ENCODE measurements at places on chromosomes 2 and 18.
A peak's percentile ranks its signal among the peaks of the same experiment; 100 is the strongest.

DNA sequence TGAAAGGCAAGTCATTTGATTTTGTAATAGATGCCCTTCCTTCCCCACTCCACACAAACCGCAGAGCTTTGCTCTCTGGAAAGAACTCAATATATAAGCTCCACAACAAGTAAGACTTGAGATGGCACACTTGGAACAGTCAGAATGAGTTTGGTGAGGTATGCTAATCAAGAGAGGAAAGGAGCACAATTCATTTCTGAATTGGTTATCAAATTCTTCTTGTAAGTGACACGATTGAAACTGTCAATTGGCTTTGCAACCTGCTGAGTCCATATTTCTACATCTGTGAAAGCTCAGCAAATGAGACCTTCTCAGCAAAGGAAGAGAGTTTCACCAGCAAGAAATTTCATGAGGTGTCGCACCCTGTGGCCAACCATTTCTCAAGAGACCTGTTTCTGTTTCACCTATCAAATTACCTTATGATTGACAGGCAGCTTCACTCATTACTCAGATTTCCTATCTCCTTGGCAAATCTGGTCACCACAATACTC, 19.1 kb downstream of the CTLA4 start:
- no peak for DNase-seq

DNA sequence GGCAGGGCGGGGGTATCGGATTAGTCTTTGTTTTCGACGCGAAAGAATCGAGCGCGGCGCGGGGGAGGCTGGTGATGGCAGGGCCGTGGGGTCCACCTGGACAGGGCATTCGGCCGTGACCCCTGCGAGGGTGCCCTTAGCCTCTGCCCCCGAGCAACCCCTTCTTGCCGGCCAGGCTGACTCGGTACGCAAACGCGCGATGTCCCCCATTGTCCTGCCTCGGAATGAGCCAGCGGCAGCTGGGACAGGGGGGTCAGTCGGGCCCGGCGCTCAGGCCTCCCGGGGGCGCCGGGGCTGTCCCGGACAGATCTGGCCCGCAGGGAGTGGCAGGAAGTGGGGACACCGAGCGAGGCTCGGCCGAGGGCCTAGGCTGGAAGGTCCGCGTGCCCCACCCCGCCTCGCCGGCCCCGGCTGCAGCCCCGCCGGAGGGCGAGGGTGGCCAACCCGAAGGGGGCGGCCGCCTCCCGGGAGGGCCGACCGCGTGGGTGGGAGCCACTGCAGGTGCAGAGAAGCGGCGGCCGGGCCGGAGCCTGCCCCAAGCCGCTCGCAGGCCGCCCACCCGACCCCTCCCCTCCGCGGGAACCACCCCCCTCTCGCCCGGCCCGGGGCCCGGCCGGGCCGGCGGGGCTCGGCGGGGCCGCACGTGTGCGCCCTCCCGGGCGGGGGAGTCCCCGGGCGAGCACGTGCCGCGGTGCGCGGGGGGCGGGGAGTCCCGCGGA, at the start of gene TET3:
Gene TET3, plus strand, starts transcription at position 708 of the 719 bp plus-strand sequence. CDS start 1,494 bp downstream, outside the sequence.
- peak; percentile 58 for DNase-seq

DNA sequence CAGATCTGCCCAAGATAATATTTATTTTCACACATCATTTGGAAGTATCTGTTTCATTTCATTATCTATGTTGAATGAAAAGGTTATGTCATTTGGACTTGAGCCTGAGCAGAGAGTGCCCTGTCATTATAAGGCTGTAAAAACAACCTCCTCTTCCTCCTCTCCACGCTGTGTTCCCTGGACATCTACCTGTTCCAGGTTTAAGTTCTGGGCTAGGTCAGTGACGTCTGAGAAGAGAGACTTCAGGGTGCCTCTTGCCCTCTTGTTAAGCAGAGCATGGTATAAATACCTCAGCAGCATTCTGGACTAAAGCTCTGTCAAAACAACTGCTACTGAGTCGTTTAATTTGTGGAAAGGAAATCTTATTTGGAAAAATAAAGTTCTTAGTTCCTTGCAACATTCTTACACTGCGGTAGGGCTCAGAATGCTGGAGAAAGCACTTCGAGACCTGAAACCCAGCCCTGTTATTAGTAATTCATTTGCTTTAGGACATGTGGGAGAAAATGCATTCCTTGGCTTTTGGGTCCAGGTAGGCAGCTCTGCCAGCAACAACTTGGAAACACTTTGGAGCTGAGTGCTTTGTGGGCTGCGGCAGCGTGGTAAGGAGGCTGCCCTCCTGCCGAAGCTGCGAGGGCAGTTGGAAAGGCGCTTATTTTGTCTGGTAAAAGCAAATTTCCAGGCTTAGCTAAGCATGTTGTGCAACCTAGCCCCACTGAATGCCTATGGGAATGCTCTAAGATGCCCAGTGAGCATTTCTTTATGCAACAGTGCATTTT, 91.8 kb upstream of the NEDD4L start:
- DNase-seq: peak; percentile 42

- DNase-seq: no peak
Observed at GRCh38 chr2:201262718-201263117, 2.4 kb downstream of the CASP8 start.

DNA sequence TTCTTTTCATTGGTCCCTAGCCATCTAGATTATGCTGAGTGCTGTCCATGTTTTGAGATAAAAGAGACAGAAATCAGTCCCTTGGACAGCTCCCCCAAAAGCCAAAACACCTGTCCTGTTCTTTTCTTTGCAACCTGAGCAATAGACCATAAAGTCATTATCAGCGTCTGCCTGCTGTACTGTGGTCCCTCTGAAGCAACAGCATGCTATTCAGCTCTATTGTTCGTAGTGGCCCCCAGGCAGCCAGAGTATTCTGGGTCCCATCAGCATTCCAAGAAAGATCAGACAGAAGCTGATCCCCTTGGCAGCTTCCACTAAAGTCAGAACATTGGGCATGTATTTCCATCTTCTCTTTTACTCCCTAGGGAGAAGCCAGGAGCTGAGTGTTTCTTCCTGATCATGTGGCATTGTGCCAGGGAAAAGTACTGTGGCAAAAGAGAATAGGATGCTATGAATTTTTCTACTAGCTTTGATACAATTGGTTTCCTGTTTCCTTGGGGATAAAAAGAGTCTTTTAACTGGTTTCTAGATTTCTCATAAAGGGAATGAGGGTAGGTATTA, 33.6 kb upstream of the ZSWIM2 start:
- DNase-seq: no peak

DNA sequence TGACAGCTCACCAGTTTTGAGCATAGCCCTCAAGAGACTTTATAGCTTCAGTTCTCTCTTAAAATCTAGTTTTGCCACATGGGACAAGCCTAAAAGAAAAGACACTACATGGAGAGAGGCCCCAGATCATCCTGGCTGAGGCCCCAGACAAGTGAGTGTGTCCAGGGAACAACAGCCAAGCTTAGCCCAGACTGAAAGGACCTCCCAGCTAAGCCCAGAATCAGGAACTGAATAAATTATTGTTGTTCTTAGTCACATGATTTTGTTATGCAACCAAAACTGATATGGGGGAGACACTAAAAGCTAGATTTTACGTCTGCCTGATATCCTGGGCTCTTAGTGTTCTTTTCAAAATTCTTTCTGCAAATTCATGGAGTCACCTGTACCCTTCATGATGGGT, 29.3 kb upstream of the LBH start:
- DNase-seq: no peak

DNA sequence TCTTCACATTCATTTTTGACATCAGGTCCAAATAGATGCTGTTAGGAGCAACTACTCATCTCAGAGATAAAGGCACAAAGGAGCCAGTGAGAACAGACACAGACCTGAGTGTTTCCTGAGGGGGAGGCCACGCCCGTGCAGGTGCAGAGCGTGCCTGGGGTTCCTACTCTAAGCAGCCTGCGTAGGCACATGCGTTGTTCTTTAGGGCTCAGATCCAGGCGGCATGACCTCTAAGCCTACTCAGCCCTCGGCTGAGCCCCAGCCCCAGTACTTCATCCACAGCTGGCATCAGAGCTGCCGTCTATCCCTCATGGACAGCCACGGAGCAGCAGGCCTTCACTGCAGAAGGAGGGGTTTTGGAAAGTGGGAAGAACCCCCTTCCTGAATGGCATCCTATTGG, 54.9 kb upstream of the PXDN start:
- no peak for DNase-seq

Data from MG63 (cell line).